Smooth muscle cell of bladder (primary cell): ENCODE measurements at places on chromosomes 2 and 18. TPM values are rescaled to one million over a fixed set of nuclear protein-coding genes. Genes with fewer than 3 reads are reported as not detected.

ANO7 gene
- total RNA-seq: 0.43 and 0.83 TPM in 2 replicates

TBR1 gene
- total RNA-seq: under 0.01 TPM in 1 of 2 replicates, not detected in the other

FSIP2 gene
- under 0.01 TPM in 2 replicates for total RNA-seq

D2HGDH gene
- 22.1 and 22.2 TPM in 2 replicates for total RNA-seq

SDC1 gene
- total RNA-seq: 16.8 and 30.7 TPM in 2 replicates

CCDC121 gene
- total RNA-seq: 1.3 TPM in 2 replicates

EVA1A gene
- 13.2 and 13.4 TPM in 2 replicates for total RNA-seq

GALR1 gene
- total RNA-seq: not detected in 2 replicates

VAMP5 gene
- total RNA-seq: 32.8 and 39.0 TPM in 2 replicates

HRH4 gene
- total RNA-seq: under 0.01 and 0.18 TPM in 2 replicates

VRK2 gene
- 17.5 and 18.4 TPM in 2 replicates for total RNA-seq

COLEC11 gene
- 0.57 and 1.4 TPM in 2 replicates for total RNA-seq

EMILIN1 gene
- total RNA-seq: 203 and 242 TPM in 2 replicates

IL1F10 gene
- total RNA-seq: not detected in 2 replicates

GPR35 gene
- total RNA-seq: 0.28 and 0.74 TPM in 2 replicates

PASK gene
- 1.3 TPM in 2 replicates for total RNA-seq

CDCA7 gene
- 0.43 and 0.55 TPM in 2 replicates for total RNA-seq

SCN2A gene
- total RNA-seq: 0.43 and 3.0 TPM in 2 replicates

MAP3K19 gene
- not detected in 2 replicates for total RNA-seq

MATN3 gene
- total RNA-seq: 1.5 and 3.3 TPM in 2 replicates

CYRIA gene
- 2.8 and 3.7 TPM in 2 replicates for total RNA-seq

DES gene
- 0.71 and 3.7 TPM in 2 replicates for total RNA-seq

DPP10 gene
- total RNA-seq: not detected in 2 replicates

PLB1 gene
- 1.00 and 1.4 TPM in 2 replicates for total RNA-seq

KCNF1 gene
- total RNA-seq: 0.14 TPM in 1 of 2 replicates, not detected in the other

IGFBP2 gene
- total RNA-seq: 2.8 and 4.7 TPM in 2 replicates

LRP2 gene
- not detected in 2 replicates for total RNA-seq

IL1B gene
- 26.3 and 54.3 TPM in 2 replicates for total RNA-seq

CTDSP1 gene
- 41.2 and 56.1 TPM in 2 replicates for total RNA-seq

PDE1A gene
- 27.2 and 42.4 TPM in 2 replicates for total RNA-seq

ANKRD30B gene
- total RNA-seq: under 0.01 and 0.09 TPM in 2 replicates

FIGN gene
- total RNA-seq: 0.43 and 0.65 TPM in 2 replicates
